ENCODE measurements at places on chromosomes 3 and 15.

DNA sequence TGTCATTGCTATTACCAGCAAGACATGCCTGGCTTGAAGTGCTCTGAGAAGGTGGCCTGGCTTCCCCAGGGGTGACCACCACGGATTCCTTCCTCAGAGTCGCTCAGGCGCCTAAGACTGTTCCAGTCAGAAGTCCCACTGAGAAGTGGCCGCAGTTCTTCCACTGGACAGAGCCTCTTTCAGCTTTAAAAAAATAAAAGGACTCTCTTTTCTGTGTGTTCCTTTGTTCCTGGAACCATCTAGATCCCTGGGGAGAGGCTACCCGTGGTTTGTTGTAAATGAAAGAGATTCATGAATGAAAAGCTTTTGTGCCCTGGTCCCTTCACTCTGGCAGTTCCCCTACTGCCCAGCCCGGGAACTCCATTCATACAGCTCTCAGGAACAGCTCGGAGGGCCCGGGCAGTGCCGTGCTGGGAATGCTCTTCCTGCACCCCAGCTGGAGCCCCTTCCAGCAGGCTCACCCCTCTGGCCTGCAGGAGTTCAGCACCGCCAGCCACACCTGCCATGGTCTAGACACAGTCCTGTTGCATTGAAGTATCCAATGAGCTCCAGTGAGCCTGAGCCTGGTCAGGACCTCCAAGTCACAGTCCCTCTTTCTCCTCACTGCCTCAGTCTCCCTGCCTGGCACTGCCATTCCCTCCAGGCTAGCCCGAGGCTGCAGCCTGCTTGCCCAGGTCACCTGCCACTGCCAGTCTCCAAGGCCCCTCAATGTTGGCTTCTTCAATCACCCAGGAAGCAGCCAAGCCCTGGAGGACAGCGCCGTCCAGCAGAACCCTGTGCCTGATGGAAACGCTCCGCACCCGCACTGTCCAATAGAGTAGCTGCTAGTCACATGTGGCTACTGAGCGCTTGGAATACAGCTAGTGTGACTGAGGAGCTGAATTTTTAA, 75.4 kb downstream of the XXYLT1 start:
- no peak for DNase-seq

- no peak for DNase-seq
Observed at GRCh38 chr3:186471771-186472170, 72.4 kb downstream of the CRYGS start.

GRCh38 chr3:118802325-118803095, 232.1 kb downstream of the IGSF11 start:
- DNase-seq, result no peak

GRCh38 chr3:113057117-113057516, 66.3 kb downstream of the GTPBP8 start:
- DNase-seq, result no peak

- DNase-seq, result no peak
Observed at GRCh38 chr3:107309312-107309711, 67.9 kb upstream of the CCDC54 start.

- DNase-seq, result no peak
Observed at GRCh38 chr15:80424381-80424780, 20.2 kb downstream of the ARNT2 start.

GRCh38 chr15:72229076-72229946, 1.7 kb downstream of the PKM start:
- peak; percentile 65 for DNase-seq

- DNase-seq, result no peak
Observed at GRCh38 chr3:72308641-72309040, 523.7 kb upstream of the PROK2 start.

GRCh38 chr3:25355998-25356397, 72.1 kb upstream of the RARB start:
- DNase-seq, result no peak

DNA sequence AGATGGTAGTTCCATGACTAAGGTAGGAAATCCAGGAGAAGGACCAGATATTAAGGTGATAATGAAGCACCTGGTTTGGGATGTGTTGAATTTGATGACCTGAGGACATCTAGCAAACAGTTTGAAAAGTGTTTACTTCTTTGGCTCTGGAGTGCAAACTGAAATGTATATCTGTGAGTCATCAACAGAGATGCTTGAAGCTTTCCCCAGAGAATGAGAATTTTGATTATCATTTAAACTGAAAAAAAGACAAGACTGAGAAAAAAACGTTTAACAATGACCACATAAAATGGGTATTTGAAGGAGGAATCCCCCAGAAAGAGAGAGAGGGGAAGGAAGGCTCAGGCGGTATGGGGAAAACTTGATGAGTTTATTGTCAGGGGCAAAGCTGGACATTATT, 20.7 kb upstream of the GSK3B start:
- DNase-seq, result no peak

GRCh38 chr15:68874788-68875187, 54.1 kb upstream of the ANP32A start:
- DNase-seq, result no peak

DNA sequence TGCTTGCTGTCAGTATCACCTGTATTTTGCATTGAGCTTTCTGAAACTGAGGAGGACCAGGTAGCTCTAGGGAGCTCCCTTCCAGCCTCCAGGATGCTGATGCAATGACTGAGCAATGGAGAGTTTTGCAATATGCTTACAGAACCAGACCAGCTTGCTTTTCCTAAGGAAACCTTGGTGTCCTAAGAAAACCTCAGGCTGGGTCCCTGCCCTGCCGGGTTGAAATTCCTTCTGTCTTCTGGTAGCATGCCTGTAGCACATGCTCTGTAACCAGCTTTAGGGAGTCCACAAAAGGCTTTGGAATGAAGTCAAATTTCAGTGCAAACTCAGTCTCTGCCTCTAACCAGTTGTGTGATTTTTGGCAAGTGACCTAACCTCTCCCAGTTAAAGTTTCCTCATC, 65.8 kb upstream of the GSK3B start:
- peak; percentile 99 for DNase-seq

GRCh38 chr15:33028495-33028894, 166.0 kb downstream of the FMN1 start:
- DNase-seq, result no peak

DNA sequence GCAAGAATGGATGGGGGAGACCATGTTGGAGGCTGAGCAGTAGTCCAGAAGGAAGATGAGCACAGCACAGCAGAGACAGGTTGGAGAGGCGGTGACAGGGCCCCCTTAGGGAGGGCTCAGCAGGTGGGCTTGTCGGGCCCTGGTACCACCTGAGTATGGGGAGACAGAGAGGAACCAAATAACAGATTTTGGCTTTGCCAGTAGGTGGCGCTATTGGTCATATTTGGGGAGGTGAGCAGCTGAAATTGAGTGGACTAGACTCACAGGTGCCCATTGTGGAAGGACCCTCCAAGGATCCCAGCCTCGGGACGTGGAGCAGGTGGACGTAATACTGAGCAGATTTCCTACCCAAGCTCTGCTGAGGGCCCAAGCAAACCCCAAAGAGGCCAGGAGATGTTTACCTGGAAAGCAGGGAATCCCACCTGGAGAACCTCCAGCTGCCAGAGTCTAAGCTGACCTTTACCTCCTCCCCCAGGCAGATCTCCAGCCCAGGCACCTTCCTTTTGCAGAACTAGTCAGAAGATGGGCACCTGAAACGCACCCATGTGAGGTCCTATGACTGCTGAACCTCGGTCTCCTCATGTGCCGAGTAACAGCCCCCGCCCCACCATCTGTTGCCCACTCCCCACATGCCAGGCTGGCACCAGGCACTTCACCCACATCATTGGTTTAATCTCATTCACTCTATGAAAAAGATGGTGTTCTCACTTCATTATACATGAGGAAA, 24.6 kb upstream of the CORO2B start:
- peak; percentile 75 for DNase-seq

- no peak for DNase-seq
Observed at GRCh38 chr3:19190602-19191001, 42.3 kb downstream of the KCNH8 start.

- DNase-seq, result no peak
Observed at GRCh38 chr3:130462089-130462488, 54.9 kb upstream of the COL6A6 start.

GRCh38 chr3:109071350-109072142, 46.4 kb downstream of the MORC1 start:
- no peak for DNase-seq

DNA sequence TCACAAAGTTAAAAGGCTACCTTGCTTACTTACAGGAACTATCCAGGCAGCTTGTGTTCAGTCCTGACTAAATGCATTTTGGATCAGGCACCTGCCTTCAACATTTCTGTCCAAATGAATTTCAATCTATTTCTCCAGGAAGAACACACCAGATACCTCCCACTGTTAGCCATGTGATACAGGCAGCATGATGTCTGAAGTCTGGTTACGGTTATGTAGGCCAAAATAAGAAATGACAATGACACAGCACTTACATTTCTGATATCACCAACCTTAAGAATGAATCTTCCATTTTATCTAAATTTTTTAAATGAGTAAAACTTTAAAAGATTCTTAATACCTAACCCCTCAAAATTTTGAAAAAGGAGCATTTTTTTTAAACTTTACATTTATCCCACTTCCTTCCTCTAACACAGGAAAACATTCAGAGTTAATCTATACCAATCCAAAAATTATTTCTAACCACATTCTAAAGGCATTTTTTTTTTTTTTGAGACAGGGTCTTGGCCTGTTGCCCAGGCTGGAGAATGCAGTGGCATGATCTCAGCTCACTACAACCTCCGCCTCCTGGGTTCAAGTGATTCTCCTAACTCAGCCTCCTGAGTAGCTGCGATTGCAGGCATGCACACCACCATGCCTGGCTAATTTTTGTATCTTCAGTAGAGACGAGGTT, at the start of gene MAP4:
MAP4 (minus strand) TSS at position 116 of the 673 bp plus-strand sequence. CDS start 17,556 bp downstream, outside the sequence.
- DNase-seq, result peak; percentile 64

GRCh38 chr15:80760960-80761359, 18.2 kb upstream of the CEMIP start:
- no peak for DNase-seq

- peak; percentile 62 for DNase-seq
Observed at GRCh38 chr15:57224664-57225063, 151.6 kb upstream of the CGNL1 start.

DNA sequence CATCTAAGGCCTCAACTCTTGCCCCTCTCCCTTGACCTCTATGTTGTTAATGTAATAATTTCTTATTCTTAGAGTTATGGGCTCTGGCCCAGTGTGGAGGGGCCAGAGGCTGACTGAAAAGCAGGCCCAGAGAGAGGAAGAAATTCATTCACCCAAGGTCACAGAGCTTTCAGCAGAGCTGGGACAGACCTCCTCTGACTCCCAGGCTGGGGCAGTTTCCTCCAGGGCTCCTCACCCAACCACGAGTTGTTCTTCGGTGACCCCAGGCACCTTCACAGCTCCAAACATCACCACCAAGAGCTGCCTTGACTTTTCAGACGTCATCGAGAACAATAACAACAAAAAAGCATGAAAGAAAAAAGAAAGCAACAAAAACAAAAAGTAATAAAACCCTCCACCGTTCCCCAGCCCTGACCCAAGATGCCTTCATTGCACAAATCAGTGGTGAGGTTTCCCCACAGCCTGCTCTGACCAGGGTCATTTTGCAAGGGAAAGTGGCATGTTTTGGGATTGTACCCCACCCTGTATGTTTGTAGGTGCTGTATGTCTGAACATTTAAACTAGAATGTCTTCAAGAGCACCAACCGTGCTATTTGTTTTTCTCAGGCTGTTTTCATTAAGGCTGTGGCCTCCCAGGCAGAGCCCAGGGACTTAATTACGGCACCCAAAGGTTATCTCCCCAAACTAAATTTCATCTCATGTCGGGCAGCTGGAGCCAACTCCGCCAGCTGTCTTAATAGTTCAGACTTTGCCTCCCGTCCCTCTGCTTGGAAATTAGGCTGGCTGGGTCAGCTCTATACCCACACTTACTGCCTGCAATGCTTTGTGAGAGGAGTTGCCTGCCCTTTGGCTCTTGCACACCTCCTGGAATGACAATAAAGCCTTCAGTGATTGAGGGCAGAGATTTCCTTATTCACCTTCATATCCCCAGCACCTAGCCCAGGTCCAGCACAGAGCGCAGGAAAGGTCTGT, 173.8 kb downstream of the RPLP1 start:
- no peak for DNase-seq

DNA sequence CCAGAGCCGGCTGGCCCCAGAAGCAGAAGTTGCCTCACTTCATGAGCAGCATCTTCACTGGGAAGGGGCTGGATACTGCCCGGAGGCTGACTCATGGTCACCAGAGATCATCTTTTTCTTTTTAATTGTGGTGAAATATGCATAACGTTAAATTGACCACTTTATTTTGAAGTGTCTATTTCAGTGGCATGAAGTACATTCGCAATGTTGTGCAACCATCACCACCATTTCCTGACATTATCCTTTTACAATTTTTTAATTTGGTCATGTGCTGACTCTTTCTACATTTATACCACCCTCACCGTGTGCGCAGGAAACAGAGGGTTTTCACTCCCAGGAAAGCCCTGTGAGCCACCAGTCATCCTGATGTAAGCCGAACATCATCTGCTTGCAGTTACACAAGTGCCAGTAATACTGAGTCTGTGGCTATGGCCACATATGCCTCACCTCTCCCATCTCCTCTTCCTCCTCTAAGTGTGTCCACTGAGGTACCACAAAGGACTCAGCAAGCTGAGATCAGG, 51.6 kb upstream of the ABHD17C start:
- peak; percentile 51 for DNase-seq

DNA sequence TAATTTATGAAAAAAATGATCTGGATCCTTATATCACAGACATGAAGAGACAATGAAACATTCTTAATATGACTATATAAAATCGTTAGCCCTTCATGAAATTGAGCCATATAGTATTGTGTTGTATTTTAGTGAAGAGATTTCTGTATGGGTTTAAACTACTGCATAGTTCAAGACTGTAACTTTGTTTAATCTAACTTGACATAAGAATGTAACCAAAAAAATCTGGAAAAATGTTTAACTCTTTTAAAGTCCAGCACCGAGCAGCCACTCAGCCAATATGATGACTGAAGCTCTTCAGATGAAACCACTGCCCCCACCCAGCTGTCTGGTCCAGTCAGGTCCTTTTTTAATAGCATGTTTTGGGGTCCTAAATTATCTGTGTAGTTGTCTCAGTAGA, 4.9 kb downstream of the NANOGP8 start:
- no peak for DNase-seq

DNA sequence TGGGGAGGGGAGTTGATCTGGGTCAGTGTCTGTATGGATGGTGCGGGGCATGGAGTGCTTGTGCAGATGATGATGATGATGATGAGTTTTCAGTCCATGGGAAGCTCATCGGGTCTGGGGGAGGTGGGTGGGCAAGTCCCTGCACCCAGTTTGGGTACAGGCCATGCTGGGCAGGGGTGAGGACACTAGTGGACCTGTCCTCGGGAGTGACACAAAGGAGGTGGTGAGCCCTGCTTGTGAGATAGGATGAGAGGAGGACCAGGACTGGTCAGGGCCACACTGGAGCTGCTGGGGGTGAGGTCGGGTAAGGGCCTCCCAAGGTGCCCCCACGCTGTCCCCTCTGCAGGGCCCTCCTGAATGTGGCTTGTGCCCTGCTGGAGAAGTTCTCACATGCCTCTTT, 177.9 kb downstream of the APBA2 start:
- no peak for DNase-seq

- DNase-seq, result peak; percentile 49
Observed at GRCh38 chr3:180467177-180467576, 134.8 kb upstream of the TTC14 start.

- peak; percentile 61 for DNase-seq
Observed at GRCh38 chr3:65342084-65342683, 654.4 kb upstream of the ADAMTS9 start.

Measured in cardiac fibroblast (primary cell).